Tibial nerve (tissue), 4 donors: ENCODE measurements at places on chromosomes 12 and 14. TPM values are rescaled to one million over a fixed set of nuclear protein-coding genes. Genes with fewer than 3 reads are reported as not detected.

GRCh38 chr12:110012137-110012536 lies 12.9 kb downstream of the ANKRD13A start:
- DNase-seq: no peak

GRCh38 chr12:110930348-110931314 lies 10.3 kb upstream of the MYL2 start:
- DNase-seq: no peak

DNA sequence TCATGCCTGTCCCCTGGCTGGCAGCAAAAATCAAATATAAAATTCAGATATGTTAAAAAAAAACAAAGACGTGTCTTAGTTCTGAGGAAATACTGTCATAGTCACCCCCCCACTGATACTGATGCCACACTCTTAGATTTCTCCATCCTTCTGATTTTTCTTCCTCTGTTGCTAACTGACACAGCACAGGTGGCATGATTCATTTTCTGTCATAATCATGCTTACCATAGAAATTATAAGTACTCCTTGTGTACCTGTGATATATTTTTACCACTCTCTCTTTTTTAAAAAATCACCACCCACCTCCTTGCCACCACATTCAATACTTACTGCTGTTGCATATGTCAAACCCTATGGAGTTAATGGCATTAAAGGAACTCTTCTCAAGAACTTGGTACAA lies 209.2 kb downstream of the PPM1H start:
- DNase-seq: no peak

- DNase-seq: no peak
Observed at GRCh38 chr12:130796985-130797686, 41.9 kb downstream of the STX2 start.

- no peak for DNase-seq
Observed at GRCh38 chr14:106562451-106562850, 1036.1 kb downstream of the TMEM121 start.

The KCNA5 gene
- 2.2 TPM for total RNA-seq

DNA sequence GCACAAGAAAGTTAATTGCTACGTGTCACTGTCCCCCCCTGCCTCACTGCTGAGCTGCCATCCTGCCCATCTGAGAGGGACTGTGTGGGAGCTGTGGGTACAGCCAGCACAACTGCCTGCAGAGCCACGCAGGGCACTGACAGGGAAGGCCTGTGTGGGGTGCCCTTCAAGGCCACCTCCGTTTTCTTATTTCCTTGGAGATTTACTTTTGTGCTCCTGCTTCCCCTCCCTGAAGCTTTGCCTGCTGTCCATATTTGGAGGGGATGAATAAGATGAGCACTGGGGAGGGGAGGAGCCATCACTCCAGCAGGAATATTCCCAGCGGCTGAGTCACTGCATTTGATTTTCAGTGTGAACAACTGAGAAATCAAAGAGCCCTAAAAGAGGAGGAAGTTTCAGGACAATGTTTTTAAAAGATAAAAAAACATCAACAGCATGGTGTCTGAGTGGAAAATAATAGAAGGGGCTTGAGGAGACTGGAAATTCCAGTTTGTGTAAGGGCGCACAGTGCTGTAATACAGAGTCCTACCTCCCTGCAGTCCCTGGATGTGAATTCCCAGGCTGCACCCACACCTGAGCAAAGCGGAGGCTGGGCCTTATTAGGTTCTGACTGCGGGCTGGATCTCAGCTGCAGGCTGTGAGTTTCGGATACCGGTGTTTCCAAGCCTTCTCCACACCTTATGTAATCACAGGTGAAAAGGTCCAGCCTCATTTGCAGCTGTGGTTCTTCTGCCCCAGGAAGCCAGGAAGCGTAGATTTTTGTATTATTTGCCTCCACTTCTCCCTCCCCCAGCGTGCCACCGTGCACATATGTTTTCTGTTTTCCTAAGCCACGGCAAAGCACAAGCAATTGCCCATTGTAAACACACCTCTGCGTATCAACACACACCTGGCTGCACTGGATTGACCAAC lies 192.6 kb upstream of the BCL2L14 start:
- DNase-seq: no peak

DNA sequence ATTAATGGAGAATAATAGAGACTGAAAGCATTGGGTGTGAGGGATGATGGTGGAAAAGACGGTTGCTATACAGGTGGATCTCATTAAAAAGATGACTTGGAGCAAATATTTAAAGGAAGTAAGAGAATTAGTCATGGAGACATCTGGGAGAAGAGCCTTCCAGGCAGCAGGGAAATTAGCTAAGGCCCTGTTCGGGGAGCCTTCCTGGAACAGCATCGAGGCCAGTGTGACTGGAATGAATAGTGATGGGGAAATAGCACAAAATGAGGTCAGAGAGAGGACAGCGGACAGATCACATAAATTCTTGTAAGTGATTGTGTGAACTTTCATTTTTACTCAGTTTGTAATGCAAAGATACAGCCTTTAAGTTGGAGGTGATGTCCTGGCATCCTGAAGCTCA lies 842.3 kb downstream of the SLC6A15 start:
- no peak for DNase-seq

- DNase-seq: peak; percentile 55
Observed at GRCh38 chr12:6341417-6342139, at the start of gene TNFRSF1A. Gene TNFRSF1A, minus strand, starts transcription at chr12:6342076. Its CDS starts 262 bp downstream, at chr12:6341814.

GRCh38 chr14:70698288-70698687 lies 56.6 kb downstream of the TTC9 start:
- peak; percentile 25 for DNase-seq
